ENCODE measurements at places on chromosomes 12 and 14.

GRCh38 chr12:107679336-107679735 is 6.3 kb upstream of the PWP1 start:
- no peak for DNase-seq

DNA sequence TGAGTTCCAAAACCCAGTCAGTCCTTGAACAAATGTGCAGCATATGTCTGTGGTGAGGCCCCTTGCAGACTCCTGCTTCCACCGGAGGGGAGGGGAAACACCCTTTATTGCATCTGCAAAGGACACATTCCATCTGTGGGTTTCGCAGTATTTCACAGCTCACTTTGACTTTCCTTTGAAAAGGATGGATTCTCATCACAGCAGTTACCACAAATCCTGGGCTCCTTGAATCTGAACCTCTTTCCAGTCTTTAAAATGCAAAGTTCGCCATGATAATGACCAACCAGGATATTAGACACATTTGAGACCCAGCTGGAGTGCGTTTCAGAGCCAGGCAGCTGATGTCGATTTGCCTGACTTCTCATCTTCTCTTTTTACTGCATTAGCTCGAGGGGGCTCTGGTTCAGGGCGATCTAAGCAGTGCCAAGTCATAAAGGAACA is 242.4 kb downstream of the SLC15A4 start:
- DNase-seq = no peak

- peak; percentile 100 for DNase-seq
Observed at GRCh38 chr14:53613404-53614253, 343.0 kb downstream of the BMP4 start.

DNA sequence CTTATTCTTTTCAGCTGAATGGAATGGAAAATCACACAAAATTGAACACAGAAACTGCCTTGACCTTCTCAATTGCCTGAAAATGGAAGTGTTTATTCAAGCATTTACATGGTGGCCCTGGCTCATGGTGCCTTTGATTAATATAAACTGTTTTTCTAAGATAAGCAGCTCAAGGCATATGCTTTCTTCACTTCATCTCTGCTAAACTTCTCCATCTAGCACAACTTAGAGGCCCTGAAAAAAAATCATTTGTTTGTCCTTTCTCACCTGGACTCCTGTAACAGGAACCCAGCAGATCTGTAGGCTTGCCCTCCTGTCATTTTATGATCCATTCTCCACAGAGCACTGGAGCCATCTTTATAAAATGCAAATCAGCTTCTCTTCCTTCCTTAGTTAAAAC is 117.5 kb upstream of the KRR1 start:
- peak; percentile 77 for DNase-seq

GRCh38 chr12:128652136-128652751 is 171.5 kb downstream of the SLC15A4 start:
- no peak for DNase-seq

All from HepG2 (cell line).